ENCODE measurements at places on chromosomes 11 and 22. TPM values are rescaled to one million over a fixed set of nuclear protein-coding genes. Genes with fewer than 3 reads are reported as not detected.

The FOLH1 gene
- total RNA-seq: 0.34 TPM

The SLC16A8 gene
- total RNA-seq: 0.07 TPM

The GRM5 gene
- total RNA-seq: under 0.01 TPM

The APOC3 gene
- not detected for total RNA-seq

The BCO2 gene
- 1.6 TPM for total RNA-seq

The ASRGL1 gene
- total RNA-seq: 0.14 TPM

The C11orf98 gene
- 21.0 TPM for total RNA-seq

The WNT7B gene
- total RNA-seq: 47.1 TPM

The KCNJ11 gene
- 0.36 TPM for total RNA-seq
